Cortex of kidney (tissue), 1 donor: ENCODE measurements at places on chromosomes 1 and 21.

DNA sequence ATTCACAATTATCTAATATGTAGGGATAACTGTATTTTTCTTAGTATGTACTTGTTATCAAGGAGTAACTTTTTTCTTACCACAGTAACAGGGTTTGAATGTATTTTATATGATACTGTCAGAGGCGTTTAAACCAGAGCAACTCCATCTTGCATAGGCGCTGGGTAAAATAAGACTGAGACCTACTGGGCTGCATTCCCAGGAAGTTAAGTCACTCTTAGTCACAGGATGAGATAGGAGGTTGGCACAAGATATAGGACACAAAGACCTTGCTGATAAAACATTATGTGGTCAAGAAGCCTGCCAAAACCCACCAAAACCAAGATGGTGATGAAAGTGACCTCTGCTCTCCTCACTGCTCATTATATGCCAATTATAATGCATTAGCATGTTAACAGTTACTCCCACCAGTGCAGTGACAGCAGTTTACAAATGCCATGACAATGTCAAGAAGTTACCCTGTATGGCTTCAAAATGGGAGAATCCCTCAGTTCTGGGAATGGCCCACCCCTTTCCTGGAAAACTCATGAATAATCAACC is 64.8 kb downstream of the RPE65 start:
- DNase-seq = no peak

DNA sequence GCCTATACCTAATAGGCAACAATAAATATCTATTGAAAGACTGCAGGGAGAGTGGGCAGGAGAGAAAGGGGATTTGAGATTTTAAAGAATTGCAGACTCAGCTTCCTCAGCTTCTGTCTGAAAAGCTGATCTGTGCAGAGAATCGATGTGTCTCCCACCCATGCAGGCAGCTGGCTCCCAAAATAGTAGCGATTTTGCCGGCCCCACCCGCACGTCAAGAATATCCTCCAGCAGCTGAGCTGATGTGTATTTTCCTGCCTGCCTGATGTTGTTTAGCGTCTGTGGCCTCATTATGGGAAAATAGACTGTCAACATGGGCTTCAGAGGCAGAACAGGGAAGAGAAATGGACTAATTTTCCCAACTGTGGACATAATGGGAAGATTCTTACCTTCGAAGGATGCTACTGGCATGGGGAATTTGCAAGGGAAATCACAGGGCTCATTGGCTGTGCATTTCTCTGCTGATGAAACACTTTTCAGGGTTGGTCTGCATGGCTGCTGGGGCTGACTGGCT is 699.8 kb downstream of the PTPRU start:
- DNase-seq = no peak

DNA sequence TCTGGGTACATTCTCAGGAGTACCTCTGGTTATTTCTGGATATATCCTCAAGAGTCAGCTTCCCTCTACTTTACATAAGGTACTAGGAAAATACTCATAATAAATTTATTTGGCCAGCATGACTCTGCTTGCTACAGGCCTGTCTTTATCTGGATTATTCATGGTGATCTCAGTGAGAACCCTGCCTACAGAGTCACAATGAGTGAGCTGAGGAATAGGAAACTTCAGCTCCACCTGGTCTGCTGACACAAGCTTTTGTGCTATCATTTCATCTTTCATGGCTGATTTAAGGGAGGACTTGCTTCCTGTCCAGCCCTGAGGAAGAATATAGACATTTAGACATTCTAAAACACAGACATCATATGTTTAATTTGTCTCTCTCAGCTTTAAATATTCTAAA is 19.5 kb upstream of the SUCO start:
- DNase-seq = no peak

DNA sequence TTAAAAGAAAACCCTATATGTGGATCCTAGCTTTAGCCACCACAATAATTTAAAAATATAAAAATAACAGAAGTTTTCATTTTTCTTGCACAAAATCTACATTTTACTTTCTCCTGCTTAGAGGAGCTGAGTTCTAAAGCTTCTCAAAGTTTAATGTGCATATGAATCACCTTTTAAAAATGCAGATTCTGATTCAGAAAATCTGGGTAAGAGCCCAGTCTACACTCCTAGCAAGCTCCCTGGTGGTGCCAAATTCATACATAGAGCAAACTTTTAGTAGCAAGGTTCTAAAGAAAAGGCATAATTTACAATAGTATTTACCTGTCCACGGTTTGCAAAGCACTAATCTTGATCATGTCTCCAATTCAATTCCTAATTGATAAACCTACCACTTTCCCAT is 19.3 kb downstream of the RSBN1 start:
- DNase-seq = no peak

DNA sequence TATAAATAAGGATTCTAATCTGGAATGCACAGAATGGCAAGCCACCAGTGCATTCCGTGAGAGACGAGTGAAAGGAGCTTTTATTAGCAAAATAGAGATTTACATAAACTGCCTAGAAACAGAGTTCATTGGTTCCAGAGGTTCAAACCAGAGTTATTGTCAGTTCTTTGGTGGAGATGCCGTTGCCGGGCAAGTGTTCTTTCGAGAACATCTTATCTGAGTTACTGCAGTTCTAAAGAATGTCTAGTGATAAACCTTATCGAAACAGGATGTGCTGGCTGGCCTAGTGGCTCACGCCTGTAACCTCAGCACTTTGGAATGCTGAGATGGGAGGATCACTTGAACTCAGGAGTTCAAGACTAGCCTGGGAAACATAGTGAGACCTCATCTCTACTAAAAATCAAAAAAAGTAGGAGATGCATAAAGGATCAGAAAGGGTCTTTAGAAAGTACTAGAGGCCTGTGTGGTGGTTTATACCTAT is 19.9 kb upstream of the EVI5 start:
- DNase-seq = no peak

DNA sequence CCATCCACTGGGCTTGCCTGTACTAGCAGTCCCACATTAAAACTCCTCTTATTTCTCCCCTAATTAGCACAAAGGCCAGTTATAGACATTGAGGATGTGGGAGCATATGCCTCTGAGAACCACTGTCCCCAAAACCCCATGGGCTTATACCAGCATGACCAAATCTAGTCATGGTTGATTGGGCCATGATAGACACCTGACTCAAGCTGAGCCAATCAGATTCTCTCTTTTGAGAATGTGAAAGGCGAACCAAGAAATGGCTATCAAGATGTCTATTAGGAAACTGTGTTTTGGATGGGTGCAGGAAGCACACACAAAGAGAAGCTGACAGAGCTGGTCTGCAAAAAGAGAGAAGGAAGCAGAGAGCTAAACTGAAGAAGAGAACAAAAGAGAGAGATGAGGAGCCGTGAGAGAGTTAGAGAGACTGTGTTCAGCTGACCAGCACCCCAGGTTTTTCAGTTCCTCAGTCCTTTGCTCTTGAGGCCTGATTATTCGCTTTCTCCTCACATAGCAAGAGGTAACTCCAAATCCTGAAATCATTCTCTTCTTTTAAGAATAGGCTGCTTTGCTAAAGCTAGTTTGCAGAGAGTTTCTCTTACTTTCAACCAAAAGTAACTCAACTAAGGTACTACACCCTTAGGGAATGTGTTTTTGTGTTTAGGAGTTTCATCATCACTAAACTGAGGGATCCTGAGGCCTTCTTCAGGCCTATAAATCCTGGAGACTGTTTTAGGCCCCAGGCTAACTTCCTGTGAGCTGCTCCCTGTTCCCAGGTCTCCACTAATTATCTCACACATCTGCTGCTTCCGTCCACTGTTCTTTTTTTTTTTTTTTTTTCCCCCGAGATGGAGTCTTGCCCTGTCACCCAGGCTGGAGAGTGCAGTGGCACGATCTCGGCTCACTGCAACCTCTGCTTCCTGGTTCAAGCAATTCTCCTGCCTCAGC is 7.9 kb upstream of the TIPRL start:
- DNase-seq = no peak

DNA sequence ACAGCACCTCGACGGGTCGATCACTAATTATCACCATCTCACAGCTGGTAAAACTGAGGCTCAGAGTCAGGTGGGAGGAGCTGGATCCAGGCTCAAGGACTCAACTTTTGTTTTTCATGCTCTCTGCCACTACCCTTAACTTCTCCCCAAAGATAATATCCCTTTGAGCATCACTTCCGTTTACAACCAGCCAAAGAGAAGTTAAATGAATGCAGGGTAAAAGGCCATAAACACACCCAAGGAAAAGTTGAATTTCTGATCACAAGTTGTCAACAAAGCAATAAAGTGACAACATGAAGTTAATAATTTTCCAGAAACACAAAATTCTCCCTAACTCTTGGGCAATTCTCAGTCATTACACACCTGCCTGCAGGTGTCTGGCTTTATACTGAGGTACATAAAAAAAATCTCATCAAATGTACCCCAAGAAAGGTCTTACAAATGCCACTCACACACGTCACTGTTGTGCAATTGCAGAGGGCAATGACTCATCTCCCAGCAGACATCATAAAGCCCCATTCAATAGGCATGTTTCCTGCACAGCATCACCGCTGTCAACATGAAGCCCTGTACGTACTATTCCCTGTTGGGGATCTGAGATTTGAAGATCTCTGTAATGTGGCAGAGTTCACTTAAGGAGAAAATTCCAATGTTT is 3.4 kb downstream of the OR2T11 start:
- no peak for DNase-seq

GRCh38 chr1:181482521-181483284 is 614 bp upstream of the CACNA1E start:
- DNase-seq = no peak

DNA sequence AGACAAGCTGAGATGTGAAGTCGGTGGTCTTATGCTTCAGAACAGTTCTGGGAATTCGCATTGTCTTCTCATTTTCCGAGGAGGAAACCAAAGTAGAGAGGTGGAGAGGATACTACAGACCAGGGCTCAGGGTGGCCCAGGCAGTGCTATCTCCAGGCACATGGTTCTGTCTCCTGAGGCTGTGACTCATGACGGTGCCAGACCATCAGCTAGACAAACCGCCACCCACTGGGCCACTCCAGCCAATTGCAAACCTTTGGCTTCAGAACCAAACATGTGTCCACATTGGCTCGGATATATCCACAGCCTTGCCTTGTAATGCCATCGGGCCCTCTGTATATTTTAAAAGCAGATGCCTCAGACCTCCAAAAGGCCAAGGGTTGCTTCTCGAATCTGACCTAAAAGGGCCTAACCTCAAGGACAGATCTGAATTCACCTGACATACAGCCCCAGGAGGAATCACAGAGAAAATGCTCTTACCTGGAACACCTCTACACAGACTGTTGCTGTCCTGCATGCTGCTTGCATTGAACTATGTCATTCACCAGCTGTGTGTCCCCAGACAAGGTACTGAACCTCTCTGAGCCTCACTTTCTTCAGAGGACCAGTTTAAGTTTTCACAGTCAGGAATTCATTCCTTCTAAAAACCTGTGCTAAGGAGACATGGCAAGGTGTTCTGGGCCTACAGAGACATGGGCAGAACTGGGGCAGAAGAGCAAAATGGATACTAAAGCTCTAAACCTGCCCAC is 224.9 kb upstream of the JUN start:
- no peak for DNase-seq

DNA sequence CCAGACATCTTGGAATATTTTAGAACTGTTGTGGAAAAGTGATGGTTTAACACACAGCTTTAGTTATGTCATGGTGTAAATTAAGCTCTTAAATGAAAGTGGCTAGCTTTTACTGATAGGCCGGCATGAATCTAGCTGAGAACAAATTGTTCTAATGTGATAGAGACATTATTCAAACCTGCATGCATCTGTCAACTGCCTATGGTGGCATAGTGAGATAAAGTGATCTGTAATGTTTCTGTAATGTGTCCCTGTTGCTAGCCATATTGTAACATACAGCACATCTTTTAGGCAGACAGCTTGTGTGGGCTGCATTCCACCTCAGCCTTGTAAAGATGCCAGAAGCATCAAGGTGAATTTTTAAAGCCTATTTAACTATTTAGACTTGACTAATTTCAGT is 16.0 kb downstream of the LRIG2 start:
- DNase-seq = no peak

DNA sequence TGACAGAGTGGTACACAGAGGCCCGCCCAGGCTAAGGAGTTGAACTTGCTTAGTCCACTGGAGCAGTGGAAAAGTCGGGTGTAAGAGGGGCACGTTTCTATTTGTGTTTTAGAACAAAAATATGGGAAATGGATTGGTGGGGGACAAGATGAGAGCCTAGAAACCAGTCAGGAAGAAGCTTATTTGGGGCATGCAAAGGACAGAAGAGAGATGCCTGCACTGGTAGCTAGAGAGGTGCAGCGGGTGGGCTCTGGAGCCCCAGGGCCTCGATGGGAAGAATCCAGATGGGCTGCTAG is 1.2 kb upstream of the LIN9 start:
- no peak for DNase-seq

DNA sequence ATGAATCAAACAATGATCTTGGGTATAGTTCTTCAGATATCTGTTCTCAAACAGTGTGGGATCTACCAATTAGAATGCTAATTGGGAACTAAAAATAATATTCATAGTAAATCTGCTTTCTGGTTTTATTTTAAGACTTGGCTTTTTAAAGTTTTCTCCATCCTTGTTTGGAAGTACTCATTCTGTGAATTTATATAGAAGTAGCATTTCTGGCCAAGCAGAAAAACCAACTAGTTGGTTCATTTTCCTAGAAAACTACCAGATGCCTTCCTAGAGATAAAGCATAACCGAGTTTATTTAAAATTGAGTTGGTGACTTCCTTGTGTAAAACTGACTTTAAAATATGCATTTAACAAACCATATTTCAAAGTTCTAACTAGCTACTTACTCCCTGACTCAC is 48.8 kb downstream of the DNM3 start:
- DNase-seq = no peak

GRCh38 chr1:42998386-42998785 is 39.7 kb upstream of the SLC2A1 start:
- DNase-seq = no peak

DNA sequence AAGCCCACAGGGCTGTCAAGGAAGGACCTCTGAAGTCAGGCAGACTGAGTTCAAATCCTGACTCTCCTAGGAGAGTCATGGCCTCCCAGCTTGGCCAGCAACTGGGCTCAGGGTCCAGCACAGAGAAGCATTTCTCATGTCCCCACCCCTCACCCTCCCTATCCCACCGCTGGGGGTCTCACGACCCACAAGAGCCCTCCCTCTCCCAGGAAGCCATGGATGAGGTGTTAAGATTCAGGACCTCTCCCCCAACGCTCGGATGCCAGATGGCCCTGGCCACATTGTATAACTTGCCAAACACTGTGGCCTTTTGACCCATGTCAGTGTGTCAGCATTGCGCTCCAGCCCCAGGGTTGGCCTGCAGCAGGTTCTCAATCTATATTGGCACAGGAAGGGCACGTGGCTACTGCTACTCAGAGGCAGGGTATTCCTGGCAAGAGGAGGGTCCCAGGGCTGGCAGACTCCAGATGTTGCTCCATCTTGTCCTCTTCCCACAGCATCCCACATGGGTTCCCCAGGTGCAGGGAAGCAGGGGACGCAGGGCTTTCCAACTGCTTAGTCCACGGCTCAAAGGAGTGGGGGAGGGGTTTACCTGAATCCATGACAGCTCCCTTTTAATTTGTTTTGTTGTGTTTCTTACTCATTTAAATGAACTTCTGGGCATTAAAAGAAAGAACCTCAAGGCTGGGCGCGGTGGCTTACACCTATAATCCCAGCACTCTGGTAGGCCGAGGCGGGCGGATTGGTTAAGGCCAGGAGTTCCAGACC is 10.5 kb downstream of the SLC2A1 start:
- DNase-seq = no peak
